GM04503 (cell line): ENCODE measurements at places on chromosomes 7 and 10.

GRCh38 chr7:117871778-117872538, 1.3 kb downstream of the CTTNBP2 start:
- no peak for DNase-seq

- DNase-seq: no peak
Measured at GRCh38 chr7:73690646-73691045, 7.2 kb downstream of the BUD23 start.

DNA sequence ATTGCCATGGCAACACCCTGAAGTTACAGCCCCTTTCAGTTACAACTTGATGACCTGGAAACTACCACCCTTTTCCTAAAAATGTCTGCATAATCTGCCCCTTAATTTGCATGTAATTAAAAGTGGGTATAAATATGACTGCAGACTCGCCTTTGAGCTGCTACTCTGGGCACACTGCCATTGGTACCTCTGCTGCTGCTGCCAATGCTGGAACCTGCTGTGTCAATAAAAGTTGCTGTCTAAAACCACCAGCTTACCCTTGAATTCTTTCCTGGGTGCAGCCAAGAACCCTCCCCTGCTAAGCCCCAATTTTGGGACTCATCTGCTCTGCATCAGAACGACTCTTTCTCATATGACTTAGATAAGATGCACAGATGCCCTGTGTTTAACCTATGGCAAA, 10.2 kb upstream of the FRA10AC1 start:
- no peak for DNase-seq

DNA sequence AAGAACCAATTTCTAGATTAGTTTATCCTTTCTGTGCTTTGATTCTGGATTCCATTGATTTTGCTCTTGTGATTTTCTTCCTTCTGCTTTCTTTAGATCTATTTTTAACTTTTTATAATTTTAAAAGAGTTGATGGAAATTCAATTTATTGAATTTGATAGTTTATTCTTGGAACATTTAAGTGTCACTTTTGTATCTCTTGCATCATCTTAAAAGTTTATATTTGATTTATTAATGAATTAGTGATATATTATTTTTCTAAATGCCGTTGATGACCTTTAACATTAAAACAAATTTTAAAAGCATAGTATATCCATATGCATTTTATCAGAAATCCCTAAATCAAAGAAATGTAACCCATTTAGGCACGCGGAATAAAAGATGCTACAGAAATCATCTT, 26.9 kb downstream of the DMTF1 start:
- no peak for DNase-seq

GRCh38 chr7:114416129-114416990, 1.7 kb downstream of the FOXP2 start:
- DNase-seq: no peak

DNA sequence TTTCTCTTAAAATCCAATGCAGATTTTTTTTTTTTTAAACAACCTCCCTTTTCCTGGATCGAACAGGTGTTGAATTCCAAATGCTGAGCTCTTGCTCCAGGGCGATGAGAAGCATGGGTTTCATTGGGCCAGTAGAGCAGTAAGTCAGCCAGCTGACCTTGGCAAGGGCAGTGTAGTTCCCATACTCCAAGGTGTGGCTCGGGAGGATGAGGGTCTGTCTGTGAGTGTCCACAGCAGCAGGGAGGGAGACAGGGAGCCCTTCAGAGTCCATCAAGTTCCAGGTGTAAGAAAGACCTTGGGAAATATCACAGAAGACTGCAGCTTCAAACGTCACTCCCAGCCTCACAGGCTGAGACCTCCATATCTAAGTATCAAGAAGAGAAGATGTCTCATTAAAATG, 50.4 kb downstream of the PKD1L1 start:
- DNase-seq: no peak
